ENCODE measurements at places on chromosomes 4 and X. TPM values are rescaled to one million over a fixed set of nuclear protein-coding genes. Genes with fewer than 3 reads are reported as not detected.

GRCh38 chrX:121456315-121456714 is 408.9 kb downstream of the GLUD2 start:
- H3K36me3 ChIP-seq: no peaks in the 10 kb centered on the region
- no peak overlapping the region for H3K27ac ChIP-seq
- no peaks in the 10 kb centered on the region for H3K4me1 ChIP-seq
- no peaks in the 10 kb centered on the region for H3K27me3 ChIP-seq

RS1 gene
- 5.2 TPM for total RNA-seq

ADH1A gene
- total RNA-seq: 1.9 TPM

DNA sequence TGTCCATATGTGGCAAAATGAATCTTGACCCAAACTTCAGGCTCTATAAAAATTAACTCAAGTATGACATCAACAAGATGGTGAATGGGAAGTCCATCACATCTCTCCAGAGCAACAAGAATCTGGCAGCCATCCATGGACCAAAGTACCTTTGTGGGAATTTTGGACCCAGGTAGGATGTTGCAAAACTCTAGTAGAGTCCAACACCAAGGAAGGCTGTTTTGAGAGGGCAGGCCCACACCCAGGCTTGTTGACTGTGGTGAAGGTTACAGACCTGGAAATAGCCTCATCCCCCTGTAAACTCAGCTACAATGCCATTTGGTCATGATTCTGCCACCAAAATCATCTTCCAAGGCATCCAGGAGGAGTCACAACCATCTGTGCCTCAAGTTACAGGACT is 12.9 kb downstream of the DGAT2L6 start:
- H3K36me3 ChIP-seq: no peaks in the 10 kb centered on the region
- no peaks in the 10 kb centered on the region for H3K27me3 ChIP-seq
- H3K4me3 ChIP-seq: no peak overlapping the region
- DNase-seq: no peak

OPHN1 gene
- 40.9 TPM for total RNA-seq

HMX1 gene
- not detected for total RNA-seq

MAGEA8 gene
- total RNA-seq: not detected

- H3K36me3 ChIP-seq: no peaks in the 10 kb centered on the region
- H3K4me1 ChIP-seq: no peaks in the 10 kb centered on the region
- H3K4me3 ChIP-seq: no peak overlapping the region
- no peak for DNase-seq
- H3K27me3 ChIP-seq: no peaks in the 10 kb centered on the region
Observed at GRCh38 chr4:142549726-142550463, 296.2 kb downstream of the INPP4B start.

Measured in upper lobe of left lung (tissue), 6 donors.